ENCODE measurements at places on chromosomes 7 and 10. TPM values are rescaled to one million over a fixed set of nuclear protein-coding genes. Genes with fewer than 3 reads are reported as not detected.
A peak's percentile ranks its signal among the peaks of the same experiment; 100 is the strongest.

TBATA gene
- not detected for total RNA-seq

- DNase-seq = no peak
- H3K27ac ChIP-seq = no peak overlapping the region
- no peaks in the 10 kb centered on the region for H3K36me3 ChIP-seq
- H3K4me3 ChIP-seq = no peak overlapping the region
These were observed 52.6 kb downstream of the GNAI1 start for GRCh38 chr7:80187279-80187678.

CLCN1 gene
- total RNA-seq = 0.91 TPM

CABCOCO1 gene
- total RNA-seq = not detected

PDK4 gene
- 129 TPM for total RNA-seq

PLXNA4 gene
- 7.1 TPM for total RNA-seq

DNA sequence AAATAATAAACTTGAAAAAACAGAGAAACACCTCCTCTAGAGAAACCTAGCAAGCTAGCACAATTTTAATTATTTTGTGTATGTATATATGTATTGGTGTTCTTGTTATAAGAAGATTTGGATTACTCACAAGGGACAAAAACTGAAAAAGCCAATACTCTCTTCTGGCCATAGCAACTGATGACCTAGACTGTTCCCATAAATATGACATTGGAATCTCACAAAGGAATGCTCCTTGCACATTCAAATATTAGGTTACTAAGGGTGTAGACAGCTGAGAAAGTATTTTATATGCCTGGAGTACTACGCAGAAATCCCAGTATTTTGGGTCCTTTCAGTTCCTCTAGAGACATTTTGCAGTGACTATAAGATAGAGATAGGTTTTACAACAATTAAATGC, 279.4 kb downstream of the FZD1 start:
- no peaks in the 10 kb centered on the region for H3K36me3 ChIP-seq
- H3K4me3 ChIP-seq = no peak overlapping the region
- no peak overlapping the region for H3K27ac ChIP-seq
- no peaks in the 10 kb centered on the region for H3K27me3 ChIP-seq
- no peak for DNase-seq
- no peaks in the 10 kb centered on the region for H3K4me1 ChIP-seq

RHOBTB1 gene
- 1.8 TPM for total RNA-seq

DNA sequence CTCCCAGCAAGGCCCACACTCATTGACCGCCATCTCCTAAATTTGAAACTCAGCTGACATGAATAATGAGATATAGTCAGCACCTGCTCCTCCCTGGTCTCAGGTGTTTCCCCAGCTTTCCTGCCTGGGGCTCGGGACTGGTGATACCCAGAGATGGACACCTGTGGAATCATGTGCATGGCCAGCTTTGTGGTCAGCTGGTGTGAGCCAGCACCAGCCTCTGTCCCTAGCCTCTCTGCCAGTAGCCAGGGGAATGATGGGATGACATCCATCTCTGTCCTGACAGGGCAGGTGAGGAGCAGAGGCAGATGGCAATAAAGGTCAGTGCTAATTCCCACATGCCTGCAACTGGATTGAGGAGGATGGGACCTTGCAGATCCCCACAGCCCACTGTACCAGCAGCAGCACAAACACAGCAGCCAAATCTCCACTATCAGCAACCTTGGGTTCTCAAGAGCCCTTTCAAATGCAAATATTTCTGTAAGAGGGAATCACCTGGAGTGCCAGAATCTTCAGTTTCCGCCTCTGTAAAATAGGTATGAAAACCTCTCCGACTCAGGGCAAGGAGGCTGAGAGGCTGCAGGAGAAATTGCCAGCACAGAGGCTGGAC, 329.2 kb upstream of the ZMIZ1 start:
- H3K4me1 ChIP-seq = no peaks in the 10 kb centered on the region
- H3K4me3 ChIP-seq = no peak overlapping the region
- no peak for DNase-seq
- H3K27me3 ChIP-seq = no peaks in the 10 kb centered on the region

- H3K4me3 ChIP-seq = peak within 1 kb of the TSS; percentile 34
- H3K27me3 ChIP-seq = no peaks in the 10 kb centered on the region
- no peak within 1 kb of the TSS for H3K27ac ChIP-seq
- peaks cover 33% of the 10 kb centered on the region for H3K4me1 ChIP-seq
These were observed at the start of gene MEST for GRCh38 chr7:130491841-130492522. Gene MEST (plus strand): TSS chr7:130492085. CDS start chr7:130492314, 229 bp downstream.

CHST12 gene
- 1.5 TPM for total RNA-seq

DNA sequence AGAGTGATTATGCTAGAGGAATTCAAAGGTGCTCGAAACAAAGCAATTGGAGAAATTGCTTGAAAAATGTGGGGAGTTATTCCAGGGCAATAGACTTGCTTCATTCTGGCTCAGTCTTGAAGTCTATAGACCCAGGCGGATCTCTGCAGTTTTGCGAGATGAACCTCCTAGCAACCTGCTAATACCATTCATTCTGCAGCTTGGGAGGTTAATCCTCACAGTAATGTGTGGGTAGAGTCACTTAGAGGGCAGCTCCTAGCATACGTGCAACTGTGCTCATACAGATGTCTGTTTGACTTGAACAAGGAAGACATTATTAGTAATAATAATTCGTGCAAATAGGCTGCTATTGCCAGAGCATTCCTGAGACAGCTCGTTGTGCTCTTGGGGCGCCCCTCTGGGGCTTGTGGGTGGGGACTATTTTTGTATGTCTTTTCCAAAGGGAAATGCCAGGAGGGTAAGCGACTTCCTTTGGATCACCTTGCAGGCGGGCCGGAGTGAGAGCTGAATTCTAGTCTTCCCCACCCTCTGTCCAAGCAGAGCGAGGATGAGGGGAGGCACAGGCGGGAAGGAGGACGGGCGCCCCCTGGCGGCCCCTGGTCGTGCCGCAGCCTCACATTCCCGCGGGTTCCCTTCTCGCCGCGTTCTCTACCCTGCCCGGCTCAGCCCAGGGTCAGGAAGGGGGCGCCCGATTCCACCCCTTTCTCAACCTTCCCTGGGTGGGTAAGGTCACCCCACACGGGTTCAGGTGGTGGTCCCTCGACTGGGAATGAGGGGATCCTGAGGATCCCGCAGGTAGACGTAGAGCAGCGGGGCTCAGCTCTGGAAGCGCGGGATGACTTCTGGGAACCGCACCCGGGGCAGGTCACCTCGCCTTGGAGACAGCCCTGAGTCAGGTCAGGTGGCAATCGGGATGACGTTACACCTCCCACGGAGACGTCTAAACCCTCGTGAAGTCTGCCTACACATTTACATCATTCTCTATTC, 241.5 kb downstream of the PHTF2 start:
- H3K27ac ChIP-seq = peak overlapping the region; percentile 56
- no peak overlapping the region for H3K4me3 ChIP-seq
- H3K36me3 ChIP-seq = no peaks in the 10 kb centered on the region
- H3K27me3 ChIP-seq = no peaks in the 10 kb centered on the region

C10orf53 gene
- total RNA-seq = not detected

RELN gene
- total RNA-seq = 0.68 TPM

GPC2 gene
- total RNA-seq = 0.83 TPM

CYP26C1 gene
- not detected for total RNA-seq

C10orf105 gene
- under 0.01 TPM for total RNA-seq

GRCh38 chr7:98826811-98827231, 43.0 kb downstream of the TMEM130 start:
- no peak overlapping the region for H3K4me3 ChIP-seq
- peaks cover 7% of the 10 kb centered on the region for H3K4me1 ChIP-seq
- DNase-seq = no peak
- H3K27me3 ChIP-seq = no peaks in the 10 kb centered on the region
- no peak overlapping the region for H3K27ac ChIP-seq
- no peaks in the 10 kb centered on the region for H3K36me3 ChIP-seq

GPR146 gene
- total RNA-seq = 1.1 TPM

DNA sequence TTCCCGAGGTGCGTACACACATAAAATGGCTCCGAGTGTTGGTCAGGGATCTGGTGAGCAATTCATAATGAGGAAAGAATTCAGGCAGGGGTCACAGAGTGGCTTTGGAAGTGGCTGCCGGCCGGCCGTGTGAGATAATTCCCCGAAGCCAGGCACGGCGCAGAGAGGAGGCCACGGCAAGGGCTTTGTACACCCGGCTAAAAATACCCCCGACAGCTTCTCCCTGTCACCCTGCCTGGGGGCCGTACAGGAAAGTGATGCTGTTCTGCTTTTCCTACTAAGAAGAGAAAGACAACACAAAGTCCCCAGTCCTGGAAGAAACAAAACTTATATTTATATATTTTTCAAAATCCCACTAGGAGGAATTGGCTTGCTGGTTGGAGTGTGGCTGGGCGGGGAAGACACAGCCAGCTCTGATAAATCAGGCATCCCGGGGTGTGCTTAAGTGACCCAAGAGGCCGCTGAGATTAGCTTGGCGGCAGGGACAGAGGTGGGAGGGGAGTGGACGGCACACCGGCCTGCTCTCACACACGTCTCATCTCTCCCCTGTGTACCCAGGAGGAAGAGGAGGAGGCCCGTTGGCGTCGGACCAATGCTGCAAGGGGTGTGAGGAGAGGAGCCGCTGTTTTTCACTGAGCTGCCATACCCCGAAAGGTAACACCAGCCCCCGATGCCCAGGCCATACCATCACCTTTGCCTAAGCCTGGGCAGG, 70.5 kb downstream of the ZMIZ1 start:
- DNase-seq = no peak
- H3K27ac ChIP-seq = peak overlapping the region; percentile 86
- H3K4me3 ChIP-seq = no peak overlapping the region
- peaks cover 91% of the 10 kb centered on the region for H3K4me1 ChIP-seq
- H3K27me3 ChIP-seq = no peaks in the 10 kb centered on the region

Measured in esophagus squamous epithelium (tissue), 5 donors.